Testis (tissue), 5 donors: ENCODE measurements at places on chromosomes 2 and 18. TPM values are rescaled to one million over a fixed set of nuclear protein-coding genes. Genes with fewer than 3 reads are reported as not detected.
A peak's percentile ranks its signal among the peaks of the same experiment; 100 is the strongest.

KRTCAP3 gene
- 4.3 TPM for total RNA-seq

FAHD2A gene
- 48.5 TPM for total RNA-seq

- no peaks in the 10 kb centered on the region for H3K4me1 ChIP-seq
- no peak overlapping the region for H3K27ac ChIP-seq
- H3K27me3 ChIP-seq, result no peaks in the 10 kb centered on the region
- no peaks in the 10 kb centered on the region for H3K36me3 ChIP-seq
- H3K4me3 ChIP-seq, result no peak overlapping the region
Measured at GRCh38 chr2:12870692-12871091, 154.0 kb downstream of the TRIB2 start.

DNA sequence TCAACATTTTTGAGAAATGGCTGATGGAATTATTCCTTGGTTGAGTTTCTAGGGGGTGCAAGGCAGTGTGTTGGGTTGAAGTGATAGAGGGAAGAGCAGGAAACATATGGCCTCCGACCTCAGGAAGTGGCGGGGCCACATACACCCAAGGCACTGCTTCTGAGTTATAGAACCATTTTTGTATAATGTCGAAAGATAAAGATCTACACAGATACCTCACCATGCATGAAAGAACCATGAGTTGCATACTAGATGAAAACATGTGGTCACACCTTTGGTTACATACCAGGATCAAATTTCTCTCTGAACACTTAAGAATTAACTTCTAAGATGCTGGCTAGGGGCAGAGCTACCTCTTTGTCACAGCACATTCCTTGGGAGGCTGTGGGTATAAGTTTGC lies 23.2 kb downstream of the LAMA3 start:
- H3K36me3 ChIP-seq, result no peaks in the 10 kb centered on the region
- no peaks in the 10 kb centered on the region for H3K27me3 ChIP-seq
- DNase-seq, result no peak
- no peak overlapping the region for H3K27ac ChIP-seq
- H3K4me1 ChIP-seq, result no peaks in the 10 kb centered on the region

- H3K4me1 ChIP-seq, result no peaks in the 10 kb centered on the region
- H3K27ac ChIP-seq, result no peak overlapping the region
- H3K27me3 ChIP-seq, result no peaks in the 10 kb centered on the region
- no peak for DNase-seq
- H3K36me3 ChIP-seq, result no peaks in the 10 kb centered on the region
- no peak overlapping the region for H3K4me3 ChIP-seq
Measured at GRCh38 chr2:138275292-138275690, 226.3 kb upstream of the SPOPL start.

DNA sequence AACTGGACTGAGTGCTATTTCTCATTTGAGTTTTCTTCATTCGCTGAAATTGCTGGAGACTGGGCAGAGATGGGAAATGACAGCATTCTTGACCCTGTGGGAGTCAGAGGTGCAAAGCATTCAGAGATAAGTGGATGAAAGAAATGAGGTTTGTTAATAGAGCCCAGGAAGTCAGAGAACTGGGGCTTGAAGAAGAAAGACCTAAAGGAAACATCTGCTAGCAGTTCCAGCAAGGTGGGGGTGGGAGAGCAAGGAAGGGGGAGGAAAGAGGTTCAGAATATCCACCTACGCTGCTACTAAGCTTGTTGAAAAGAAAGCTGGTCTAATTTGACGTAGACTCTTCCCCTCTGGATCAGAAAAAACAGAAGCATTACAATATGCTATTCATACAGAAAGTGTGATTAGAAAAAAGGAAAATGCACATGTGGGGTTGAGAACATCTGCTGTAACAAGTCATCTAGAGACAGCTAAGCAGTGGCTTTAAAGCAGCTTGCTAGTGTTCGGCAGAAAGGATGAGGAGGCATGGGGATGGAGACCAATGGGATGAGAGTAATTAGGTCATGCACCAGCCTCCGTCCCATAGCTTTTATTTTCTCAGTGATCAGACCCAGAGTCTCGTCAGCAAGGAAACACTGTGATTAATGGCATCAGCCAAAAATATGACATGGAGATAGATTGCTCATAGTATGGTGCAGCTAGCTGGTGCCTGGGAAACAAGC lies 29.7 kb downstream of the NAB1 start:
- no peak overlapping the region for H3K27ac ChIP-seq
- no peaks in the 10 kb centered on the region for H3K27me3 ChIP-seq
- peak; percentile 26 for DNase-seq
- H3K36me3 ChIP-seq, result no peaks in the 10 kb centered on the region
- peaks cover 9% of the 10 kb centered on the region for H3K4me1 ChIP-seq
- H3K4me3 ChIP-seq, result no peak overlapping the region

- H3K4me3 ChIP-seq, result no peak overlapping the region
- H3K27me3 ChIP-seq, result no peaks in the 10 kb centered on the region
- DNase-seq, result no peak
- H3K36me3 ChIP-seq, result no peaks in the 10 kb centered on the region
- H3K4me1 ChIP-seq, result peaks cover 27% of the 10 kb centered on the region
- peak overlapping the region; percentile 38 for H3K27ac ChIP-seq
Measured at GRCh38 chr2:134262684-134263083, 8.8 kb downstream of the MGAT5 start.

DNA sequence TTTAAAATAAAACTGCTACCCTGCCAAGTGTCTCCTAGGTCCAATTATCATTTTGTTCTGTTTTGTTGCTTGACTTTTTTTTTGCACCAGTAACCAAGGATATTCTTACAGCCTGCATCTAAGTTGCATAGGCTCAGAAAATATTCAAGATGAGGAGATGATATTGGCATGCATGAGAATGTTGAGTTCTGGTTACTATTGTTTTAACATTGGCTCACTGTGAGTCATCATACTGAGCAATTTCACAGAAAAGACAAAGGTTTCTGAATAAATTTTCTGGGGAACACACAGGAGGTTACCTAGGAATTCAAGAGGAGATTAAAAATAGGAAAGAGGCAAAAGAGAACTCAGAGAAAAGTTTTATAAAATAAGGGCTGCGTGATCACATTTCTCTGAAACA lies 84.8 kb upstream of the POU3F3 start:
- no peaks in the 10 kb centered on the region for H3K27me3 ChIP-seq
- no peak overlapping the region for H3K4me3 ChIP-seq
- no peak overlapping the region for H3K27ac ChIP-seq
- no peak for DNase-seq
- H3K36me3 ChIP-seq, result no peaks in the 10 kb centered on the region
